ENCODE measurements at places on chromosomes 6 and 20.

DNA sequence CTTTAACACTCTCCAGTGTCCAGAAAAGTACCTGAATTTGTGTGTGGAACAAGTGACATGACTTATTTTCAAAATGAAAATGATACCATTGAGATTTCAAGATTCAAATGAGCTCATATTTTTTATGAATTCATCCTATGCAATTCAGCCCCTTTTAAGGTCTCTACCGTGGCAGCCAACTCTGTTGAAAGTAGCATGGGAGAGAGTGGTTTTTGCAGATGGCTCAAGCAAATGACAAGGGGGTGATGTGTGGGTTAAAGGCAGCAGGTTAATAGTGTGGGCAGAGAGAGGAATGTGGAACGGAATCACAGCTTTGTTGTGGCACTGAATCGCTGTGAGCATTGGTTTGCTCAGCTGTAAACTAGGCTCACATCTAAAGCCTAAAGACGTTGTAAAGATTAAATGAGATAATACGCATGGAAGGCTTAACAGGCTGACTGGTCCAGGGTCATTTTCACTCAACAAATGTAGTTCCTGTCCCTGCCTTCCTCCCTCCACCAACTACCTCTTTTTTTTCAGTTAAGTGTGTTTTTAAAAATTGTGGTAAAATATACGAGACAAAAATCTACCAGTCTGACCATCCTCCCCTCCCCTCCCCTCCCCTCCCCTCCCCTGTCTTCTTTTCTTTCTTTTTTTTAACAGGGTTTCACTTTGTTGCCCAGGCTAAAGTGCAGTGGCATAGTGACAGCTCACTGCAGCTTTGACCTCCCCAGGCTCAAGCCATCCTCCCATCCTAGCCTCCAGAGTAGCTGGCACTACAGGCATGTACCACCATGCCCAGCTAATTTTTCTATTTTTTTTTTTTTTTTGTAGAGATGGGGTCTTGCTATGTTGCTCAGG is 114.7 kb upstream of the ZNF217 start:
- peak; percentile 24 for DNase-seq

DNA sequence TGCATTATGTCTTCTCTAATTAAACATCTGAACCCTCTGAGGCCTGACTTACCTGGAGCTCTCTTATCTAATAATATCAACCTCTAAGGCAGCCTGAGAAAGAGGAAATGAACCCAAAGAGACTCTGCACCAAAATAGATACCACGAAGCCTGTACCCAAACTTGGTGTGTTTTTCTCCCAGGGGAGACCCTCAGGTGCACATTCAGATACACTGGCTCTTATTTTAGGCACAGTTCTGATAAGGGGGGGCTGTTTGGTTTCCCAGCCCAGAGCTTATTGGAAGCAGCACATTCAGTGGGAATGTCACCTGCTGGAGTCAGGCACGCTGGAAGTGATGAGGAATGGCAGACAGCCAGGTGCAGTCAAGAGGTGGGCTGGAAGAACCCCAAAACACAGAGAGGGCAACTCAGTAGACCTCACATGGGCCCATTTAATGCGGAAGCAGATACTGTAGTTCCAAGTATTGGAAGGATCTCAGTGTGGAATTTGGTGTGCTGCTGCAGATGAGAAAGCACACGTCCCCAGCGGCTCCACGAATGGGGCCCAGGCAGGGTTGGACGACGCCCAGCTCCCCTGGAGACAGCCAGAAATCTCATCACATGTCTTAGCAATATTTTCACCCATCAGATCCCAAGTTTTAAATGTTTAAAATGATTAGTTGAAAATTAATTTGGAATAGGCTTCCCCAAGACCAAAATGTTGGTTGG is 9.7 kb upstream of the CCR6 start:
- no peak for DNase-seq

GRCh38 chr20:13665709-13666395 is 27.1 kb upstream of the TASP1 start:
- DNase-seq: no peak

DNA sequence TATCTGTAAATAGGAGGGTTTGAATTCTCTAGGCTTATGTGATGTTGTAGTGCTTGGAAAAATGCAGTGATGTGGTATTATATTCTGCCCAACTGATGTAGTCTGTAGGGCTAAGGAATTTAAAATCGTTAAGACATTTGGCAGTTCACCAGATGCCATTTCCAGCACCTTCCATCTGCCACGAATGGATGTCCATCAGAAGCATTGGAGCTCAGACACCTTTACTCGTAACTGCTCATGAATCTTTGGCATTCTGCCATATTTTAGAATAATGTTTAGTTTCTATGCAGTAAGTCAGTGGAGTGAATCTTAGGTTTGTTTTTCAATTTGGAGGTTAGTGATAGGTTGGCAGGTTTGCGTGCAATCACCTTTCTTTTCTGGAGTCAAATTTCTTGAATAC is 2.4 kb upstream of the SYTL3 start:
- no peak for DNase-seq

GRCh38 chr6:160071805-160072690 is 49.6 kb upstream of the SLC22A1 start:
- DNase-seq: no peak

- no peak for DNase-seq
Measured at GRCh38 chr6:159399751-159400221, 230.6 kb downstream of the FNDC1 start.

DNA sequence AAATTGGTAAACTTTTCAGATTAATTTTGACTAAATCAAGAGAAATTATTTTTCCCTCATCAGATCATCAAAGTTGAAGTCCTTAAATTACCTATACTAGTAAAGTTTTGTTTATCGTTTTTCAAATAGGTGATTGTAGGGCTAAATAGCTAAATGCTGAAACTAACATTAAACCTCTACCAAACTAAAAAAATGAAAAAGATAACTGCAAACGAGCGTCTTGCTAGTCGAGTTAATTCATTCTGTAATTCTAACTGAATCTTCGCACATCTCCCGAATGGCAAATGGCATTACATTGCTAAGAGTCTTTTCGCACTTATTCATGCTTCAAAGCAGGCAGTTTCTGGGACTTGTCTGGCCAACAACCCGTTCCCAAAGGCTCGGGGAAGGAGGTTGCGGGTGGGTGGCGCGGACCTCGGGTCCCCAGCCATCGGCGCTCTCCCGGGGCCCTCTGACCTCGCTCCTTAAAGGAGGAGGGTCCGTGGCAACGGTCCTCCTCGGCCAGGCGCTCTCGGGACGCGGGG is 43.8 kb downstream of the POPDC3 start:
- no peak for DNase-seq

DNA sequence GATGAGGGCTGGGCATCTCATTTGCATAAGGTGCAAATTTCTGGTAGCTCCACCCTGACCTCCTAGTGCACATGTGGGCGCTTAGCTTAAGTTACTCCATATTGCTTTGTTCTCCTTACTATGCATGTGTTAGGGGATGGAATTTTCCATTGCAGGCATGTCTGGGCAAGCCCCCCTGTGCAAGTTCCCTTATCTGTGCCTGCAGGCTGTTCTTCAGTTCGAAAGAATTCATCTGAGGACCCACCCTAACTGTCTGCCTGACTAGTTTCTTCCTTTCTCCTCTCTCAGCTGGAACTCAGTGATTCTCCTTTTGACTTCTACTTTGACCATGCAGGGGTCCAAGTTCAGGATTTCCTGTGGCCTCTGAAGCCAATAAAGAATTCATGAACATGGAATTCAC is 30.2 kb downstream of the CCDC170 start:
- no peak for DNase-seq

- DNase-seq: no peak
Measured at GRCh38 chr6:7195339-7196018, 87.7 kb downstream of the RREB1 start.

- DNase-seq: no peak
Measured at GRCh38 chr6:52233005-52233404, 11.3 kb downstream of the IL17F start.

GRCh38 chr6:36223706-36224105 is 27.2 kb downstream of the BRPF3 start:
- DNase-seq: no peak

- no peak for DNase-seq
Measured at GRCh38 chr6:105897131-105897530, 189.0 kb upstream of the PRDM1 start.

GRCh38 chr6:30287139-30287538 is 39.6 kb upstream of the TRIM39 start:
- DNase-seq: no peak

DNA sequence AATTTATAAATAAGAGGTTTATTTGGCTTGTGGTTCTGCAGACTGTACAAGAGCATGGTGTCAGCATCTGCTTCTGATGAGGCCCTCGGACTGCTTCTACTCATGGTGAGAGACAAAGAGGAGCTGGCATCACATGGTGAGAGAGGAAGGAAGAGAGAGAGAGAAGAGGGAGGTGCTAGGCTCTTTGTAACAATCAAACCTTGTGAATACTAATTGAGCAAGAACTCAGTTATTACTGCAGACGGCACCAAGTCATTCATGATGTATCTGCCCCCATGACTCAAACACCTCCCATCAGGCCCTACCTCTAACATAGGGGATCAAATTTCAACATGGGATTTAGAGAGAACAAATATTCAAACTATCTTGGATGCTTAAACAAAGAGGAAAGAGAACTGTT is 6.3 kb upstream of the SIRPG start:
- no peak for DNase-seq

- DNase-seq: no peak
Measured at GRCh38 chr6:124434421-124434820, 527.8 kb upstream of the RNF217 start.

DNA sequence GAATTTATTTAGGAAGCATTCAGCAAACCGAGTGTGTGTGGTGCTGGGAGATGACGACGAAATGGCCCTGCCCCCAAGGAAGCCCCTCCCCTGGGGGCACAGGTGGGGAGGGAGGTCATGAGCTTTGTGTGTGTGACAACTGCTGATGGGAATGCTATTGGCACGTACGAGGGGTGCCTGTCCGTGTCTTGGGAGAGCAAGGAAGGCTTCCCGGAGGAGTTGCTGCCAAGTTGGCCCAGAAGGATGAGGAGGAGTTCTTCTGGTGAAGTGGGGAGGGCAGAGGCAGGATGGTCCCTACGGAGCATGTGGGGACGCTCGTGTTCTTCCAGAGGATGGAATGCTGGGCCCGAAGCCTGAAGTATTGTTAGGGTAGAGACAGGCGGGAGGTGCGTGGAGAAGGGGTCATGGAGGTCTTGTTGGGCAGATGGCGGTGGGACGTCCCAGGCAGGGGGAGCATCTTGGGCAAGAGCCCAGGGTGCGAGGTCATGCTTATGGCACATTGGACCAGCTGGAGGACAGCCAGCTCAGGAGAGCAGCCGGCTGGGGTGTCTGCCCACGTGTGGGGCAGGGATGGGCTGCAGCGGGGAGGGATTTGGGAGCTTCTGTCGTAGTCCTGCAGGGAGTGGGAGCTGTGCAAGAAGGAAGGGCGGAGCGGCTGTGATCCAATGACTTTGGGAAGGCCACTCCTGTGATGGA is 46.1 kb downstream of the SYNJ2 start:
- no peak for DNase-seq

DNA sequence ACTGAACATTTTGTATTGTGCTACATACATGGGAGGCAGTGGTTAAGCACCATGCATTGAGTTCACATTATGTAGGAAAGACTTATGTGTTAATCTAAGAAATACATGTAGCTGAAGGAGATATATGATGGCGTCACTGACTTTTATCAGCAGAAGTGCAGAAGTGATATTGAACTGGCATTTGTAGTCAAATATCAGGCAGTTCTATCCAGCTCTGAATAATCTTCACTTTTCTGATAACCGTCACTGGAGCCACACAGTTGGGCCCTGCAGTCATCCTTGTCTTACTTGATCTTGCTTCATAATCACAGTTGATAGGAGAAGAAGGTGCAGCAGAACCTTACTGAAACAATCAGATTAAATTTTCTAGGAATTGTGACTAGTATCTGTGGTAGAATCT is 26.4 kb downstream of the CRISP1 start:
- no peak for DNase-seq

- DNase-seq: no peak
Measured at GRCh38 chr6:23688650-23689049, 437.4 kb upstream of the NRSN1 start.

GRCh38 chr6:82959385-82959941 is 106.2 kb downstream of the UBE3D start:
- DNase-seq: no peak

DNA sequence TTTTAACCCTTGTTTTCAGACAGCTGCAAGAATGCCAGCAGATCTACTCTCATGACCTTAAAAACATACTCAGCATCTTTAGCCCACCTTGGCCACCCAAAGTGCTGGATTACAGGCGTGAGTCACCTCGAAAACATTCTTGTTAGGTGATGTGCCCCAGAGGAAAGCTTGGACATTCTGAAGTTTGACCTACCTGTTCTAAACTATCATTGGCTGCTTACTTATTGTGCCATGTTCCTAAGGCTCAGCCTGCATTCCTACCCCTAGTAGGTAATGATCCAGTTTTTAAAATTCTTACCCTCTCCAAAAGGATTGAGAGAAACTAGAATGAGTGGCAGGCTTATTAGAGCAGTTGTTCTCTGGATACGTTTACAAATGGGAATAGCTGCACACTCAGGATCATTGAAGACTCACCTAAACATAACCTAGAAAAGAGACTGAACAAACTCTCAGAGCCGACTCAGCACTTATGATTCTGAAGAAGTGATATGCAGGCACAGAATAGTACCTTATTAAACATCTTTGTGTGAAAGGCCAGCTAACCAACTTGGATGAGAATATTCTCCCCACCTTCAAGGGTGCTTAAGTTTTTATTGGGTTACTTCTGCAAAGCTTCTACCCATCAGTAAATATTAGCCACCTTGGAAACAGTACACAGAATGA is 362.1 kb downstream of the NRN1 start:
- no peak for DNase-seq

- DNase-seq: no peak
Measured at GRCh38 chr6:165634101-165634880, 28.8 kb downstream of the PDE10A start.

GRCh38 chr20:19074828-19075516 is 137.5 kb upstream of the SLC24A3 start:
- DNase-seq: no peak

GRCh38 chr20:11972478-11972877 is 54.8 kb downstream of the BTBD3 start:
- DNase-seq: no peak

GRCh38 chr6:131844243-131844841 is 36.5 kb downstream of the ENPP1 start:
- no peak for DNase-seq

GRCh38 chr20:19288636-19289035 is 76.2 kb downstream of the SLC24A3 start:
- no peak for DNase-seq

GRCh38 chr20:3237958-3238615 is 903 bp downstream of the SLC4A11 start:
- no peak for DNase-seq
